ENCODE measurements at places on chromosomes 13 and 19.

DNA sequence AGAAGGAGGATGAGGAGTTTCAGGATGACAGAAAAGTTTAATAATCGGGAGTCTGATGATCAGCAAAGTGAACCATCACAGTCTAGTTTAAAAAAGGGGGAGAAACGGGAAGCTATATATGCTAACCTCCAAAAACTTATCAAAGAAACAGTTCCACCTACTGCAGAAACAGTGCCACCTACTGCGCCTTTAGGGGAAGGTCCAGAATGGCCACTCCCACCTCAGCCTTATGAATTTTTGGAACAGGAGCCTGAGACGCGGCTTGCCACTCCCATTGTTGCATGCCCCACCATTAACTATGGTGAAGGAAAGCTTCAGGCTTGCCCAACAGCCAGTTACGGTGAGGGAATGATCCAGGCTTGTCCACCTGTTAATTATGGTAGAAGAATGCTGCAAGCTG is 929.0 kb downstream of the SLITRK6 start:
- no peak for DNase-seq

GRCh38 chr13:27549406-27549981 is 70.8 kb downstream of the LNX2 start:
- peak; percentile 97 for DNase-seq

GRCh38 chr19:53597023-53597422 is 34.8 kb upstream of the DPRX start:
- peak; percentile 24 for DNase-seq

- DNase-seq: no peak
These were observed at the start of gene TMPRSS9 for GRCh38 chr19:2359992-2360685. TSS of gene TMPRSS9 (plus strand) at chr19:2360265. CDS start at chr19:2389786, 29,521 bp downstream.

GRCh38 chr13:93640452-93640851 is 413.8 kb downstream of the GPC6 start:
- DNase-seq: no peak

GRCh38 chr13:106859533-106859904 is 291.6 kb upstream of the ARGLU1 start:
- DNase-seq: no peak

- DNase-seq: peak; percentile 98
These were observed 135.2 kb downstream of the TSHZ3 start for GRCh38 chr19:31214086-31214485.

GRCh38 chr19:54252243-54252642 is 4.8 kb downstream of the LILRB5 start:
- DNase-seq: no peak

- DNase-seq: no peak
These were observed 5.5 kb downstream of the DIRAS1 start for GRCh38 chr19:2715470-2716274.

GRCh38 chr13:41490371-41491015 is 33.1 kb downstream of the RGCC start:
- DNase-seq: no peak

DNA sequence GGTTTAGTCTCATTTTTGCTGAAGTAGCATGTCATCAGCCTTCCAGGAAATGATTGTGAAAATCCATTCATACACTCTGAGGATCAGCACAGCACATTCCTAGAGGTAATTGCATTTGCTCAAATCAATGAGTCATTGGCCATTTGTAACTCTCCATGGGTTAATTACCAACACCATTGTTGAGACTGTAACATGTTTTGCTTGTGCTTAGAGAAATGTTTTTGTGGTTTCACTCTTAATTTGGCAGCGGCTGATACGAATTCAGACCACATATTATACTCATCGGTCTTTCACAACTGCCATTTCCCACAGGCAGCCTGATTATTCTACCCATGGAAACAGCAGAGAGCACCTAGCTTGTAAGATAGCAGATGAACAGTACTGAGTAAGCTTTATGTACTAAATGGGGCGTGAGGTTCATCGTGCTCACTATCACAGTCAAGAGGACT is 110.3 kb downstream of the NHLRC3 start:
- peak; percentile 68 for DNase-seq

GRCh38 chr13:33665626-33666175 is 152.2 kb upstream of the RFC3 start:
- no peak for DNase-seq

DNA sequence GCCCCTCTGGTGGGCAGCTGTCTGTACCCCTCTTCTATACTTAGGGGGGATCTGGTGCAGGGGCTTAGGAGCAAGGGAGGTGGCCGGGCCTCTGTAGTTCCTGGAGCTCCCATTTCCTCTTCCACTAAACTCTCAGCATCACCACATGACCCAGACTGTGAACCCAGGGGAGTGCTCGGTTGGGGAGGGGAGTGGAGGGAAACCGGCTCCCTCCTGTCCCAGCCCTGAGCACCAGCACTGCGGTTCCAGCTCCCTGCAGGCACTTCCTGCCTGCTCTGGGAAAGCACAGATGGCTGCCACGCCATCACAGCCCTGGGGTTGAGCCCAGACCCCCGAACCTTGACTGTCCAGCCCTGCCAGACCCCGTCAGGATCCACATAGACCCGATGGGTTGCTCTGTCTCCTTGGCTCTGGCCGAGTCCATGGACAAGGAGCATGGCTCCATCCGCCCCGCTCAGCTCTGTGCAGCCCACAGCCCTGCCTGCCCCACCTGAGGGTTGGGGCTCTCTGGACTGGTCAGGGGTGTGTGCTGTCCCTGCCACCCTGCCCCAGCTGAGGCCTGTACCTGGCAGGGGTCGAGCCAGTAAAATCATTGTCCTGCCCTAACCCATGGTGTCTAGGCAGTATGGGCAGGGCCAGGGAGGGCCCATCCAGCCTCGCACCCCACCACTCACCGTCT is 36.0 kb upstream of the SLC7A10 start:
- DNase-seq: no peak

DNA sequence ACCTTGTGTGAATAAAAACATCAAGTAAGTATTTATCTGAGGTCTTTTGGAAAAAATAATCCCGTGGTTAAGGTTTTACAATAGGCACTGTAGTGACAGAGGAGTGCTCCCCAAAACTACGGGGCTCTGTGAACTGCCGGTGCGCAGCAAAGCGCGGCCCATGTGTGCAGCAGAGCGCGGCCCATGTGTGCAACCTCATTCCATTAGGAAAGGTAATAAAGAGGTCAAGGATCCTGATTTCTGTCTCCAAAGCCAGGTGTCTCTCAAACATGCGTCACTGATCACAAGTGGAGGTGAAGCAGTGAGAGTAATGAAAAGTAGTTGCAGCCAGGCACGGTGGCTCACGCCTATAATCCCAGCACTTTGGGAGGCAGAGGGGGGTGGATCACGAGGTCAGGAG is 58.7 kb downstream of the MRPL57 start:
- DNase-seq: no peak

DNA sequence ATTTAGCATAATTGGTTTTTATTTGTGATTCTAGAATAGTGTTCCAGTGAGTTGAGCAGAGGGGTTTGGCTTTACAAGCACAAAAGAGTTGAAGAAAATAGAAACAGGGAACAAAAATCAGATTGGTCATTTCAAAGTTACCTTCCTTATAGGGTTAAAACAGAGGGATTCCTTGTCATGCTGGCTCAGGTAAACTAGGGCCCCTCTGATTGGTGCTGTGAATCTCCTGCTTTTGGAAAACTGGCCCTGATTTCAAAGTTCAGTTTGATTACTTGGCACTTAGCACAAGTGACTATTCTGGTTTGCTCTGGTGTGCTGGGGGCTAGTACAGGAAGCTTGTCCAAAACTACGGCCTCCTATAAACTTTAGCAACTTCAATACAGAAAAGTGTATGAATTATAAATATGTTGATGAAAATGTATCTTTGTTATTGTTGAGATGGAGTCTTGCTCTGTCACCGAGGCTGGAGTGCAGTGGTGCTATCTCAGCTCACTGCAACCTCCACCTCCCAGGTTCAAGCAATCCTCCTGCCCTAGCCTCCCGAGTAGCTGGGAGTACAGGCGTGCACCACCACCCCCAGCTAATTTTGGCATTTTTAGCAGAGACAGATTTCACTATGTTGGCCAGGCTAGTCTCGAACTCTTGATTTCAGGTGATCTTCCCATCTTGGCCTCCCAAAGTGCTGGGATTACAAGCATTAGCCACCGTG is 1.9 kb upstream of the MRPS31 start:
- no peak for DNase-seq

GRCh38 chr13:30340331-30341250 is 33.2 kb upstream of the KATNAL1 start:
- peak; percentile 44 for DNase-seq

GRCh38 chr19:51687791-51688670 is 5.1 kb upstream of the SPACA6 start:
- DNase-seq: no peak

GRCh38 chr19:41325947-41326706 is 16.2 kb downstream of the CCDC97 start:
- DNase-seq: no peak

DNA sequence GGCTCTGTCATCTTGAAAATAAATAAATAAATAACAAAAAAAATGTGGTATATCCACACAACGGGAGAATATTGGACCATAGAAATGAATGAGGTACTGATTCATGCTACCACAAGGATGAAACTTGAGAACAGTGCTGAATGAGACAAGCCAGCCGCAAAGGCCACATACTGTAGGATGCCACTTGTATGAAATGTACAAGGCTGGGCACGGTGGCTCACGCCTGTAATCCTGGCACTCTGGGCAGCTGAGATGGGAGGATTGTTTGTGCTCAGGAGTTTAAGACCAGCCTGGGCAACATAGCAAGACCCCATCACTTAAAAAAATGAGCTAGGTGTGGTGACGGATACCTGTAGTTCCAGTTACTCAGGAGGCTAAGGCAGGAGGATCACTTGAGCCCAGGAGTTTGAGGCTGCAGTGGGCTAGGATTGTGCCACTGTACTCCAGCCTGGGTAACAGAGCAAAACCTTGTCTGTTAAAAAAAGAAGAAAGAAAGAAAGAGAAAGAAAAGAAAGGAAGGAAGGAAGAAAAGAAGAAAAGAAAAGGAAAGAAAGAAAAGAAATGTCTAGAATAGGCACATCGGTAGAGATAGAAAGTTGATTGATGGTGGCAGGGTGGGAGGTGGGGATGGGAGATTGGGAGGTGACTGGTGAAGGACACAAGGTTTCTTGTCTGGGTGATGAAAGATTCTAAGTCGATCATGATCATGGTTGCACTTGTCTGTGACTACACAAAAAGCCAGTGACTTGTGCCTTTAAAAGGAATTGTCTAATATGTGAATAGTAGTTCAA is 20.3 kb downstream of the HPN start:
- DNase-seq: no peak

- no peak for DNase-seq
These were observed 273.7 kb downstream of the UQCRFS1 start for GRCh38 chr19:28939236-28939635.

- DNase-seq: no peak
These were observed 1.2 kb downstream of the AKT1S1 start for GRCh38 chr19:49875857-49876421.

DNA sequence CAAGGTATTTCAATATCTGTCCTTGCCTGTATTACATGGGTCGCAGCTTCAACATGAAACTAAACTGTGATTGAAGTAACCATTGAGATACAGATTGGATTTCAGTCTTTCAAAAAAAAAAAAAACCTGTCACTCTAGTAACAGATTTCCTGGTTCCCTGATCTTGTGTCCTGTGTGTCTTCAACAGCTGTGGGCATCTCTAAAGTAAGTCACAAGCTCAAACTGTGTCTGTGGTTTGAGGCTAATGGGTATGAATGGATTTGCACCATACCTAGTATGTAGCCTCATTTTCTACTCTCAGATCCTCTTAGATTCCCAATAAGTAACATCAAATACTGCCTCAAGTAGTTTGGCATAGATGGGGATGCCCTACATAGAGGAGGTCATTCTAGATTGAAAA is 300.1 kb downstream of the COG6 start:
- DNase-seq: no peak

DNA sequence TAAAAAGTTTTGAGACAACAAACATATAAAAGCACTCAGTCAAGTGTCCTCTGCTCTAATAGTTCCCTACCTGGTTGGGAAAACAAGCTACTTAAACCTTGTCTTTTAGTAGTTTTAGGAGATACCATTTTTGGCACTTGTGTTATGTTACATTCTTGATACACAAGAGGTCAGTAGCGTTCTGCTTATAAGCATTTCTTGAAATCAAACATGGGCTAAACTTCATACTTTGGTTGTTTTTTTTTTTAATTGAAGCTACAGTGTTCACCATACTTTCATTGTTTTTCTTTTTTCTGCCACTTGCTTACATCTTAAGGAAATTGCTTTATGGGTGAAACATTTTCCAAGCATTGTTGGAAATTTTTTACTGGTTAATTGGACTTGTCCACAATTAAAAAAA is 12.9 kb downstream of the NHLRC3 start:
- no peak for DNase-seq

DNA sequence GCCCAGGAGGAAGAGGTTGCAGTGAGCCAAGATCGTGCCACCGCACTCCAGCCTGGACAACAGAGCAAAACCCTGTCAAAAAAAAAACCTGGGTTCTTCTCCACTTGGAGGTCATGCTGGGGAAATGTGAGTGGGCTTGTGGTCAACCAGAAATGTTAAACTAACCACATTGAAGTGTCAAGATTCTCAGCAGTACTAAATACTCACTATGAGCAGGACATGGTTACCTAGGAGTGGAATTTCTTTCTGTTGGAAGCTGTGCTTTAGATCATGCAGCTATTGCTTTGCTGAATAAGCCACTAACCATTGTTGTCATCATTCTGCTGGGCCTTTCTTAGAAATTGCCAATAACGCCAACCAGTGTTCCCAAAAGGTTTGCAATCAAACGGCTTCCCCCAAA is 253.3 kb upstream of the TSHZ3 start:
- DNase-seq: no peak

DNA sequence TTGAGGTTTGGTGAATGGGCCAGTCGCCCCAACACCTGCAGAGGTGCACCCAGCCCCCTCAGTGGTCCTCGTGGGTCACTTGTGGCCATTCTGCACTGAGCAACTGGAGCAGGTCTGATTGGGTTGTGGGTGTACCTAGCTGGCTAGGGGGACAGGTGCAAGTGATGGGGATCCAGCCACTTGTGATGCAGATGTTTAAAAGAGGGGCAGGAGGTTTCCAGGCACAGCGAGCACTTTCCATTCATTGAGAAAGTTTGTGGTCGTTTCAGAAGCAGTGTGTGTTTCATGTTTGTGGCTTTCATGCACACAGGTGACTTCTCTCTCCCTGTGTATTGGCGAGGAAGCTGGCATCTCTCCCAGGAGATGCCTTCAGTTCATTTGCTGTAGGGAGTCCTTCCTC is 34.7 kb downstream of the TSSK6 start:
- no peak for DNase-seq

- peak; percentile 48 for DNase-seq
These were observed 13.5 kb upstream of the CCDC97 start for GRCh38 chr19:41296433-41296871.

GRCh38 chr13:99548448-99548847 is 47.2 kb downstream of the TM9SF2 start:
- no peak for DNase-seq

GRCh38 chr13:80341756-80342370 is 937 bp upstream of the SPRY2 start:
- no peak for DNase-seq

GRCh38 chr13:99312493-99312883 is 5.3 kb upstream of the GPR183 start:
- DNase-seq: no peak

GRCh38 chr19:53357821-53358581 is 7.5 kb upstream of the ZNF525 start:
- DNase-seq: no peak
